ENCODE measurements at places on chromosomes 2 and 18.

- DNase-seq: no peak
These were observed 41.9 kb upstream of the RAPGEF4 start for GRCh38 chr2:172693529-172694455.

- no peak for DNase-seq
These were observed 28.1 kb upstream of the SLC35G4 start for GRCh38 chr18:11581286-11581685.

- DNase-seq: no peak
These were observed 673 bp downstream of the PCBP1 start for GRCh38 chr2:70087702-70088597.

- DNase-seq: peak; percentile 37
These were observed 155.0 kb downstream of the ARHGAP15 start for GRCh38 chr2:143284087-143284675.

DNA sequence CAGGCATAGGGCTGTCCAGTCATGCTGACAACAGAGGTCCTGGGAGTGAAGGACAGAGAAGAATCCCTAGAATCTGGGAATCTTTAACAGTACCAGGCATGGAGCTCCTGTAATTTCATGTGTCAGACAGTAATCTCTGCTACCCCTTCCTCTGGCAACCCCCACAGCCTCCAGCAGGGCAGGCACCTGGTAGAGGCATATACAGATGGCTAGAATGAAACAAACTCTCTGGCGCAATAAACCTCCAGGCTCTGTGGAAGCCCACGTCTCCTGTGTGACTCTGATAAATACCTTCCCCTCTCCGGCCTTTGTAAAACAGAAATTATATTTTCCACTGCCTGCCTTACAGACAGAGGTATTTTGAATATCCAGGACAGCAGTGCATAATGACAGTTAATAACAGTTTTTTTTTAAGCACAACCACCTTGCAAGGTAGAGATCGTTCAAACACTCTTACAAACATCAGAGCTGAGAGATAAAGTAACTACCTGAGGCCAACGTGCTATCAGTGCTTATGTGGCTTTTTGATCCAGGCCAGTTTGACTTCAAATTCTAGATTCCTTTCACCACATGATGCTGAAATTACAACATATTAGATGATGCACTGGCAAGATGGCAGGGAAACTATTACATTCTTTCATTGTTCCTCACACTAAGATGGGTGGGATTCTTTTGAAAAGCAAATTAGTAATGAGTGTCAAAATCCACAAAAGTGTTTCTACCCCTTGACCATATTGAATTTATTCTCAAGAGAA, 47.7 kb upstream of the TMEM247 start:
- DNase-seq: no peak

- DNase-seq: peak; percentile 16
These were observed 289.3 kb upstream of the ZSWIM2 start for GRCh38 chr2:187138265-187138664.

- DNase-seq: no peak
These were observed 415.0 kb upstream of the NRP2 start for GRCh38 chr2:205267323-205267722.

DNA sequence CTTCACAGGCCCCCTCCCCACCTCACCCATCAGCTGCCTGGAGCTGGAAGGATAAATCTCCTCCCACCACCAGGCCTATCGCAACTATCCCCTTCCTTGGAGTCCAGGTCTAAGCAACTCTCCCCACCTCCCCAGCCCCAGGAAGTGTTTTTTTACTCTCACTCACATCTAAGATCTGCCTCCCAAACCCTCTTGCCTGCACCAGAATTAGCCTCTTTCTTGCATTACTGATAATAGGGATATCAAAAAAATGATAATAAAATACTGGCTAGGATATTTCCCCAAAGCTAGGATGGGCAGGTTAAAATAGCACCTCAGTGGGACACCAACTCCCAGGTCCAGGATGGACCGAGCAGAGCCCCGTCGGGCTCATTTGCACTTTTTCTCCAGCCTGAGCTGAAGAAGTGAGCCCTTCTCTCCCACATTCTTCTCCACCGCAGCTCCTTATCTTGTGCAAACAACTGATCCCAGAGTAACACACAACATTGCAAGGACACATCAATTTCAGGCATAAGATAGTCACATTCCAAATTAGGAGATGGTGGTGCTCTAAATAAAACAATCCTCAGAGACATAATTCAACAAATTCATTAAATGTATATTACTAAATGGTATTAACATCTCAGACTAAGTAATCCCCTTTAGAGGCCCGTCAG, 17.7 kb upstream of the CIB4 start:
- DNase-seq: no peak

DNA sequence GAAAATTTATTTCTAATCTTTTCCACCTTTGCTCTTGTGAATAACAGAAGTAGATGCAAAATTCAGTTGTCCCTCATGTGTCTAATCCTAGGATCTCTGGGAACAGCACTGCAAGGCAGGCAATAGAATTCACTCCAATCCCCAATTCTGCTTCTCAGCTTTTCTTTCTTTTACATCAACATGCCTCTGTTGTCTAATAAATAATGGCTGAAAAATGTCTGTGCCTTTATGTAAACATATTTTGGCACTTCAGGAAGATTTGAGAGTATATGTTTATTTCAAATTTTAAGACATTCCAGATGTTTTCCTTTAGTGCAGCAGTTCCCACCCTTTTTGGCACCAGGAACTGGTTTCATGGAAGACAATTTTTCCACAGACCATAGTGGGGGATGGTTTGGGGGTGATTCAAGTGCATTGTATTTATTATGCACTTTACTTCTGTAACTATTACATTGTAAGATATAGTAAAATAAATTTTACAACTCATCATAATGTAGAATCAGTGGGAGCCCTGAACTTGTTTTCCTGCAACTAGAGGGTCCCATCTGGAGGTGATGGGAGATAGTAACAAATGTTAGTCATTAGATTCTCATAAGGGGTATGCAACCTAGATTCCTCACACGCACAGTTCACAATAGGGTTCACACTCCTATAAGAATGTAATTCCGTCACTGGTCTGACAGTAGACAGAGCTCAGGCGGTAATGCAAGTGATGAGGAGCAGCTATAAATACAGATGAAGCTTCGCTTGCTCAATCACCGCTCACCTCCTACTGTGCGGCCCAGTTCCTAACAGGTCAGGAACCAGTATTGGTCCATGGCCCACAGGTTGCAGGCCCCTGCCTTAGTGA, 590.3 kb upstream of the CNTNAP5 start:
- peak; percentile 26 for DNase-seq

GRCh38 chr18:61157451-61157850, 175.8 kb upstream of the CDH20 start:
- DNase-seq: no peak

GRCh38 chr2:231263118-231263831, 64.8 kb downstream of the ARMC9 start:
- DNase-seq: no peak

DNA sequence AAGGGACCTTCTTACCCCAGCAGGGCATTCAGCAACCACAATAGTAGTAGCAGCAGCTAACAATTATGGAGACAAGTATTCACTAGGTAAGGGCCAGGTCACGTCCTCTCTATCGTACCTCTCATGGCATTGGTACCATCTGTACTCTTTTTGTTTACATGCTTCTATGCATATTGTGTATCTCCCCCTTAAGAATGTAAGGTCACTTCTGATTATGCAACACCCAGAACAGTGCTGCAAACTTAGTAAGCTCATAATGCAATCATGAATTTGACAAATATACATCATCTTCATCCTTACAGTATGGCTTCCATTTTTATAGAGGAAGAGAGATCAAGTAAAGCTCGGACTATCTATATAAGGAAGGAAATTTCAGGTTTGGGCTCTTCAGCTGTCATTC, 46.1 kb downstream of the SPRED2 start:
- no peak for DNase-seq

- no peak for DNase-seq
These were observed 389.0 kb downstream of the SOX11 start for GRCh38 chr2:6080932-6081753.

- no peak for DNase-seq
These were observed 246.9 kb downstream of the GLI2 start for GRCh38 chr2:120982598-120982997.

GRCh38 chr2:144405321-144405720, 114.6 kb downstream of the ZEB2 start:
- DNase-seq: no peak

GRCh38 chr2:46876741-46877384, 38.7 kb downstream of the MCFD2 start:
- DNase-seq: peak; percentile 60

DNA sequence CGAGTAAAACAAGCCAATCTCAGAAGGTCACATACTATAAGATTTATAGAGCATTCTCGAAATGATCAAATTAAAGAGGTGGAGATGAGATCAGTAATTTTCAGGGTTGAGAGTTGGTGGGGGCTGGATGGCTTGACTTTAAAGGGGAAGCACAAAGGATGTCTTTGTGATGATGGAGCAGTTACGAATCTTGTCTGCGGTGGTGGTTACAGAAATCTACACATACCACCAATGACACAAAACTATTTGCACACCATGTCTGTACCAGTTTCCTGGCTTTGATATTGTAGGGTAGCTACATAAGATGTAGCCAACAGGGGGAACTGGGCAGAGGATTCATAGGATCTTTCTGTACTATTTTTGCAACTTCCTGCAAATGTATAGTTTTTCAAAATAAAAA, 190.6 kb upstream of the SMIM21 start:
- DNase-seq: no peak

GRCh38 chr2:223846515-223846914, 9.1 kb upstream of the AP1S3 start:
- DNase-seq: peak; percentile 18

- no peak for DNase-seq
These were observed 148.5 kb downstream of the NOL4 start for GRCh38 chr18:34075963-34076860.

- DNase-seq: no peak
These were observed 34.5 kb downstream of the PTPN2 start for GRCh38 chr18:12849548-12849947.

- DNase-seq: no peak
These were observed 66.3 kb upstream of the CREB1 start for GRCh38 chr2:207463433-207463832.

GRCh38 chr2:220103596-220103995, 476.2 kb downstream of the SLC4A3 start:
- no peak for DNase-seq

DNA sequence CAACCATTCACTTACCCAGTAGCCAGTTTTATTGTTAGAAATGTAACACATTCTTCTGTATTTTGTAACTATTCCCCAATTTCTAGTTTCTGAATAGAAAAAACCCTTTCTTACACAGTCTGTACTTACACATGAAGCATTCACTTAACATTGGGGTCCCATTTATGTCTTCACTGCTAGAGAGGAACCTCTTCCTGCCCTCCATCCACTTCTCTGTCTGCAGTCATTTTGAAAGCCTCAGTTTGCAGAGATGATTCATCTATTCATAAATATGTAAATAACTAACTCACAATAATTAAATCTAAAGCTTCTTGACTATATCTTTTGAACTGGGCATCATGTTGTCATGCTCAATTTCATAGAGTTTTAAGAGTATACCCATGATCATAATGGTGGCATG, 55.9 kb downstream of the ZRANB3 start:
- no peak for DNase-seq

DNA sequence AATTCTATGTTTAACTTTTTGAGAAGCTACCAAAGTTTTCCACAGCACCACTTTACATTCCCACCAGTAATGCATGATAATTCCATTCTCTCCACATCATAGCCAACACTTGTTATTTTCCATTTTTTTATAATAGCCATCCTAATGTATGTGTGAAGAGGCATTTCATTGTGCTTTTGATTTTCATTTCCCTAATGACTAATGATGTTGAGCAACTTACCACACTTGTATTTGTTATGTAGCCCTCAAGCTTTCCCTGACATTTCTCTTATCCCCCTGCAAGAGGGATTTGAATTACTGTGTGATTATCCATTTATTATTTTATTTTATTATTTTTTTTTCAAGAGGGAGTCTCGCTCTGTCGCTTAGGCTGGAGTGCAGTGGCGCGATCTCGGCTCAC, 23.6 kb upstream of the SOS1 start:
- no peak for DNase-seq

DNA sequence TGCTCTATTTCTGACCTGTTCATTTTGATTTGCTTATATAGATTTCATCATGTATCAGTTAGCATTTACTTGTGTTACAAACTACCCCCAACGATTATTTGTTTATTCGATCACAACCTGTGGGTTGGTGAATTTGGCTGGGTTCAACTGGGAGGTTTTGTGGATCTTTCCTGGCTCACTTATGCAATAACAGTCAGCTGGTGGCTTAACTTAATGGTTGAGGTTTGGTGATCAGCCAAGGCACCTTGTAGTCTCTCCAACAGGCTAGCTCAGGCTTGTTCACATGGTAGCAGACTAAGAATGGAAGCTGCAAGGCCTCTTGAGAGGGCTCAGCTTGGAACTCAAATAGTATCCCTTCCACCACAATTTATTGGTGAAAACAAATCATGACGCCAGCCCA, 5.4 kb upstream of the PUM2 start:
- peak; percentile 57 for DNase-seq

GRCh38 chr2:1675633-1676032, 68.7 kb downstream of the PXDN start:
- peak; percentile 83 for DNase-seq

All from fibroblast of the conjunctiva (primary cell).